ENCODE measurements at places on chromosomes 11 and 22.

DNA sequence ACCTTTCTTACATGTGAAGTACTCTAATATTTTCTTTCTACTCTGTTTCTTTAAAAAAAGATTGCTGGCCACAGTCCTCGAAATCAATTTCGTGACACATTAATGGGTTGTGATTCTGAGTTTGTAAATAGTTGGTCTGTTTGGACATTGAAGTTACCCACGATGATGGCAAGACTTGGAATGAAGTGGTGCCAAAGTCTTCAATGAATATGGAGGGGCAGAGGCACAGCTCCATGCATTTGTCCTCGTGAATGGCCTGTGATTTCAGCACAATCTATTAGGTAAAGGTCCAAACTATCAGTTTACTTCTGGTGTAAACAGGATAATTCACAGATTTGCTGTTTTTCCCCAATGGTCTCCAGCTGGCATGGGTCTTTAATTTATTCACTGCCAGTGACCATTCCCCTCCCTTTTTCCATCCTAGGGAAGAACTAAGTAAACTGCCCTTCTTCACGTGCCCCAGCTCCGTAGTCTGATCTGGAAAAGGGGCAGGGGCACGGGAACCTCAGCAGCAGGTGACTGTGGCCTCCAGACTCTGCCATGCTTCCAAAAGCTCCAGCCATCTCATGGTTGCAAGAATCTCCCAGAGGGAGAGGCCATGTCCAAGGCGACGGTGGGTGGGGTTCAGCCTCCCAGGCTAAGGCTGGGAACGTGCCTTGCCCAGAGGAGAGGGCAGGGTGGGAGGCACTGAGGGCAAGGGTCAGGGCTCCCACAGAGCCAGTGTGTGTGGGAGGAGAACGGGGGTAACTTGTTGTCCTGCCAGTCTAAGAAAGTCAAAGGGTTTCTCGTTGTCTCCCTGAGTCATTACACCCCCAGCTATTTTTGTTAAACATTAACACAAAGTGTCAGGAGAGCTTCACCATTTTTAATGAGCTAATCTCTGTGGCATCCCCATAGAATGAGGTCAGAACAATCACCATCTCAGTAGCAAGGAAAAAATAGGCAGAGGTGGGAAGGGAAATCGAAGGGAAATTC lies 16.9 kb upstream of the PEX26 start:
- DNase-seq, result no peak

DNA sequence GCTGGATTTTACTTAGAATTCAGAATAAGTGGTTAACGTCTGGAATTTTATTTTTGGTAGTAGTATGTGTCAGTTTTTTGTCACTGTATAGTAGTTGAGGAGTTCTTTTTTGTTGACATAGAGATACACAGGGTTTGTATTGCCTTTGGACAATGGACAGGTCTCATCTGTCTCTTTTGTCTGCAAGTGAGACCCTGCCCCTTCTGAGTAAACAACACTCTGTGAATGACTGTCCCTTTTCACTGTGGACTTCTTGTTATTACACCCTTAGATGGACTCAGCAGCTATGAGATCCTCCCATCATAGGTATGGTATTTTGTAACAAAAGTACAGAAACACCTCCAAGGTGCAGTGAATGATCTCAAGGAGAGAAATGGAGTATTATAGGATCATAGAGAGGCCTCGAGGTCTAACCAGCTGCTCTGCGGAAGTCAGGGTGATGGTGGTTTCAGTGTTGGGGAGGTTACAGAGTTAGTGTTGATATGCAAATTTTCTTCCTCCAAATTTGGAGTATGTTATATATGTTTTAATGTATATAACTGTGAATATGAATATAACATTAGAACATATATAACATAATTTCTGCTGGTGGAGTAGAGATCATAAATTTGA lies 7.8 kb downstream of the PPP6R3 start:
- no peak for DNase-seq

DNA sequence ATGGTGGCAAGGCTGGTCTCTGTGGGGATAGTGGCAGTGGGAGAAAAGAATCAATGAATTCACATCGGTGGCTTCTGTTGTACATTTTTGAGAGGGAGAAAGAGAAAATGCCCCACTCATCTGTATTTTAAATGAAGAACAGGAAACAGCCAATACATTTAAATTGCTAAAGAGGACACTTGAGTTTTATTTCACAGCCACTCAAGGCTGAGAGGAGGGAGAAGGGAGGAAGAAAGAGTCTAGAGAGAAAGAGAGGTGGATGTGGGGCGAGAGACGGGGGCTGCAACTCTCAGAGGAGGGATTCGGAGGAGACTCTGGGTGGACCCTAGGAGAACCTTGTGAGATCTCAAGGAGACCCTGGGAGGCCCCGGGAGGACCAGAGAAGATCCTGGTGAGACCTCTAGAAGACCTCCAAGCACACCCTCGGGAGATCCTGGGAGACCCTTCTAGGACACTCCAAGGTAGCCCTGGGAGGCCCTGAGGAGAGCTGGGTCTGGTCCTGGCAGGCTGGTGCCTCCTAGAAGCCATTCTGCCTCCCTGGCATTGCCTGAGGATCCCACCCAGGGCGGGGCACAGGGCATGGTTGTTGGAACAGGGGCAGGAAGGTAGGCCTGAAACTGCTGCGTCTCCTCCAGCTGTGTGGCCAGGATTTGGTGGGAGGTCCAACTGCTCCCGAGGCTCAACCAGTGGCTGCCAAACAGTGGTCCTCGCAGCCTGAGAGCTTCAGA lies 91.0 kb upstream of the SHISAL1 start:
- DNase-seq, result no peak

DNA sequence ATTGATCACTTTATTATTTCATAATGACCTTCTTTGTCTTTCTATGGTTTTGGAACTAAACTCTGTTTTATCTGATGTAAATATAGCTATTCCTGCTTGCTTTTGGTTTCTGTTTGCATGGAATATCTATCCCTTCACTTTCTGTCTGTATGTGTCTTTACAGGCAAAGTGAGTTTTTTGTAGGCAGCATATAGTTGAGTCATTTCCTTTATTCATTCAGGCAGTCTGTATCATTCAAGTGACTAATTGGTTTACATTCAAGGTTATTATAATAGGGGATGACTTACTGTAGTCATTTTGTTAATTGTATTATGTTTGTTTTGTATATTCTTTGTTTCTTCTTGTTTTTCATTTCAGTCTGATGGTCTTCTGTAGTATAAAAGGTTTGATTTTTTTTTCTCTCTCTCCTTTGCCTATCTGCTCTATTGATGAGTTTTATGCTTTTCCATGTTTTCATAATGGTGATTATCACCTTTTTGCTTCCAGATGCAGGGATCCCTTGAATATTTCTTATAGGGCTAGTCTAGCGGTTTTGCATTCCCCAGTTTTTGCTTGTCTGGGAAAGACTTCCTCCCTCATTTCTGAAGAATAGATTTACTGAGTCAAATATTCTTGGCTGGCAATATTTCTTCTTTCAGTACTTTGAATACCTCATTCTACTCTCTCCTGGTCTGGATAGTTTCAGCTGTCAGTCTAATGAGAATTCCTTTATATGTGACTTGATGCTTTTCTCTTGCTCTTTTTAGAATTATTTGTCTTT lies 50.4 kb downstream of the GDPD4 start:
- DNase-seq, result no peak

DNA sequence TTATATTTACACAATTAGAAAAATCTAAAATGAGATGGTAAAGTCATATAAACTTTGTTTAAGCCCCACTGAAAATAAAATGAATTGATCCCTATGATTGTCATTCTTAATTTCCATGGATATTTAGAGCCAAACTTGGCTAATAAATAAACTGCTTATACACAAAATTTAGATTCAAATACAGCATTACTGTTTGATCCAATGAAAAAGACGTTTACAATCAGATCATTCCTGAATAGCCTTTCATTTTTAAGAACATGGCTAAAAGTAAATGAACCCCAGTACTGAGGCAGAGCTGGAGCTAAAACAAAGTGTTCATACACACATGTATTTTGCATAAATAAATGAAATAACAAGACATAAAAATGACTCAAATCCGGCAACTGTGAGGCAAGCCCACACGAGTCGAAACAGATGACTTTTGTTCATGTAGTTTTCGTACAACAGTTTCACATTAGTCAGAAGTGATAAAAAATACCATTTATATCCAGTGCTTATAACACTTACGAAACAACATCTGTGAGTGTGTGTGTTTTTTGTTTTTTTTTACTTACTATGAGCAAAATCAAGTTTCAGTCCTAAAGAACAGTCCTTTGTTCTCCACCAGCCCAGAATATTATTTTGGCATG lies 386.5 kb downstream of the SOX6 start:
- no peak for DNase-seq

Data from 8988T (cell line).